Esophagus muscularis mucosa (tissue), 4 donors: ENCODE measurements at places on chromosomes 16 and 17. TPM values are rescaled to one million over a fixed set of nuclear protein-coding genes. Genes with fewer than 3 reads are reported as not detected.

DNA sequence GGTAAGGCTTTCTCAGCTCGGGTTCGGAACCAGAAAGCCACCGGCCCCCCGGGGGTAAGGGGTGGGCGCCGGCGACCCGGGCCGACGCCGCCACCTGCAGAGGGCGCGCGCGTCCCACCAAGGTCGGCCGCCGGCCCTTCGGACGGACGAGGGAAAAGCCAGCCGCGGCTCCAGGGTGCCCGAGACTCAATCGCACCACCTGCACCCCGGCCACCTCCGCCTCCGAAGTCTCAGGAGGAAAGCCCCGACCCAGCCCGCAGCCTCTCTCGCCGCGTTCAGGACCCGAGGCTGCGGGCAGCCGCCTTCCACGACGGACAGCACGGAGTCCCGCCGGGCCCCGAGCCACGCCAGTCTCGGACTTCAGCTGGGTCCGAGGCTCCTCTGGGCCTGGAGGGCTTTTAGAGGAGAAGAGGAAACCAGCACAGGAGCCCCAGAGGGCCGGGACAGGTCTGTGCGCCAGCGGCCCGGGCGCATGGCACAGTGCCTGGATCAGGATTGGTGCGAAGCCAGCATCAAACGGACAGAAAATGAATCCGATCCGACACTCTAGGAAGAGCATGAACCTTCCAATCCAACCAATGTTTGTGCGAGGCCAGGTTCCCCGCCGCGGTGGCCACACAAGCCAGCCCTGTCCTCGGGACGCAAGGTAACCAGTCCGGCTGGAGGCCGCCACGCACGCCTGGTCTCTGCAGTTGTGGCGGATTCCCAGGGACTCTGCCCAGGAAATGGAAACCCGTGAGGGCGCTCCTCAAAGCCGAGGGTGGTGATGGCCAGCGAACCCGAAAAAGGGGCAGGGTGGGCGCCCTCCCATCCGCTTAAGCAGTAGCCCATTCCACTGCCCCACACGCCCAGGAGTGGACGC, 6.7 kb downstream of the CBX8 start:
- H3K4me1 ChIP-seq: peaks cover 60% of the 10 kb centered on the region
- DNase-seq: no peak
- H3K36me3 ChIP-seq: no peaks in the 10 kb centered on the region
- H3K4me3 ChIP-seq: peak overlapping the region; percentile 30

DNA sequence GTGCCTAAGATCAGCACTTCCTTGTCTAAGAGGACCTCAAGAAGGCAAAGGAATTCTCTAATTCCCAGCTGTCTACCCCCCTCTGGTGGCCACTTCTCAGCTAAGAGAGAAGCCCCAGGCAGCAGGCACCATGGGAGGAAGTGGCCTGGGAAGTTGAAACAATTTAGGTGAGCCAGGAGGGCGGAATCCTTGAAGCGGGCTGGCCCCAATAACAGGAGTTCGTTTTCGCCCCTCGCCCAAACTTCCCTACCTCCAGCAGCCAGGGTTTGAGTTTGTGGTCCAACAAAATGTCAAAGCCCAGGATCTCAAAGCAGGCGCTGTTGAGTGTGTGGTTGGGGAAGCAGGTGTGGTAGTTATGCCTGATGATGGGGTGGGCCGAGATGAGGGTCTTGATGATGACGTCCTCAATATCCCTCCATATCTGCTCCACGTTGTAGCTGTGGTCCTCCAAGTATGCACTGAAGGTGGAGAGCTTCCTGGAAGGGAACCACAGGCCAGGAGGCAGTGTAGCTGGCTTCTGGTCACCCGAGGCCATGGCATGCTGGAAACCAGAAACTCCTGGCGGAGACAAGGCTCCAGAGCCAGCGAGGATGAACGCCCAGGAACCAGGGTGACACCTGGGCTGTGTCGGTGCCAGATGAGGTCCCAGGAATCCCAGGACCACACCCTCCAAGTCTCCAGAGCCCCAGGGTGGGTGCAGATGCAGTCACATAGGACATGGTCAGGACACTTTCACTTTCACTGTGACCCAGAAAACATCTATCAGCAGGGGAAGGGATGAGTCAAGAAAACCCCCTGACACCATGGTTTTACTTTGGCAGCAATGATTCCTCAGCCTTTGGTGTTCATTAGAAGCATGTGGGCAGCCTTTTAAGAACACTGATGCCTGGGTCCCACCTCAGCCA, 25.6 kb downstream of the TTLL6 start:
- no peaks in the 10 kb centered on the region for H3K36me3 ChIP-seq
- peak; percentile 94 for DNase-seq
- no peaks in the 10 kb centered on the region for H3K4me1 ChIP-seq
- peaks cover 24% of the 10 kb centered on the region for H3K27me3 ChIP-seq

GRCh38 chr16:59684911-59685310, 950.8 kb upstream of the GOT2 start:
- no peaks in the 10 kb centered on the region for H3K36me3 ChIP-seq
- H3K27me3 ChIP-seq: no peaks in the 10 kb centered on the region

GRCh38 chr17:45999900-46000290, 845 bp downstream of the STH start:
- H3K4me3 ChIP-seq: no peak overlapping the region
- H3K36me3 ChIP-seq: no peaks in the 10 kb centered on the region
- peaks cover 19% of the 10 kb centered on the region for H3K4me1 ChIP-seq

Gene PIPOX
- total RNA-seq: 4.6 TPM

DNA sequence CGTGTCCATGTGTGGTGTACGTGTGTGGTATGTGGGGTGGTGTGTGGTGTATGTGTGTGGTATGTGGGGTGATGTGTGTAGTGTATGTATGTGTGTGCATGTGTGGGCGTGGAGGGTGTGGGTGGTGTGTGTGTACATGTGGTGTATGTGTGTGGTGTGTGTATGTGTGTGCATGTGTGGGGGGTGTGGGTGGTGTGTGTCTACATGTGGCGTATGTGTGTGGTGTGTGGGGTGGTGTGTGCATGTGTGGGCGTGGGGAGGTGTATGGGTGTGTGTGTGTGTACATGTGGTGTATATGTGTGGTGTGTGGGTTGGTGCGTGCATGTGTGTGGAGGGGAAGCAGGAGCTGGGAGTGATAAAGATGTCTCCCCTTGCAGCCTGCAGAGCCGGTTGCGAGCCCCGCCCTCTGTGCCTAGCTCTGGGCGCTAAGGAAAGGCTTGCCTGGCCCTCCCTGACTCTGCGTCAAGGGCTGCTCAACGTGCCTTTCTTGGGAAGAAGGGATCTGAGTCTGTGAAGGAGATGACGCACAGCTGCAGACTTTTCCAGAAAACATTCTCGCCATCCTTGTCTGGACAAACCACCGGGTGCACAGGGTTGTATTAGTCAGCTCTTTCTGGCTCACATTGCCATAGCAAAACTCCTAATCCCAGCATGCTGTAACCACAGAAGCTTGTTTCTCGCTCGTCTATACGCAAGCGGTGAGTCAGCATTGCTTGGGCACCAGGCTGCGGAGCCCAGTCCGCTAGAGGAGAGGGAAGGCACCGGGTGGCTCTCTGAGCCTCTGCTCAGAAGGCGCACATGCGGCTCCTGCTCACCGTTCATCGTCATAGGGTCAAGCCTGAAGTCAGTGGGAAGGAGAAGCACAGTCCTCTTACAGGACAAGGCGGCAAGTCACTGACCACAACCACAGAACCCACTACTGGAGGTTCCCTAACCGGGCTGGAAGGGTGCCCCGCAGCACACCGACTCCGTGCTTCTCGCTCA, 2.0 kb upstream of the CD300H start:
- H3K4me1 ChIP-seq: no peaks in the 10 kb centered on the region
- H3K27me3 ChIP-seq: no peaks in the 10 kb centered on the region
- no peak for DNase-seq
- H3K4me3 ChIP-seq: no peak overlapping the region
- H3K27ac ChIP-seq: no peak overlapping the region
- H3K36me3 ChIP-seq: no peaks in the 10 kb centered on the region

DNA sequence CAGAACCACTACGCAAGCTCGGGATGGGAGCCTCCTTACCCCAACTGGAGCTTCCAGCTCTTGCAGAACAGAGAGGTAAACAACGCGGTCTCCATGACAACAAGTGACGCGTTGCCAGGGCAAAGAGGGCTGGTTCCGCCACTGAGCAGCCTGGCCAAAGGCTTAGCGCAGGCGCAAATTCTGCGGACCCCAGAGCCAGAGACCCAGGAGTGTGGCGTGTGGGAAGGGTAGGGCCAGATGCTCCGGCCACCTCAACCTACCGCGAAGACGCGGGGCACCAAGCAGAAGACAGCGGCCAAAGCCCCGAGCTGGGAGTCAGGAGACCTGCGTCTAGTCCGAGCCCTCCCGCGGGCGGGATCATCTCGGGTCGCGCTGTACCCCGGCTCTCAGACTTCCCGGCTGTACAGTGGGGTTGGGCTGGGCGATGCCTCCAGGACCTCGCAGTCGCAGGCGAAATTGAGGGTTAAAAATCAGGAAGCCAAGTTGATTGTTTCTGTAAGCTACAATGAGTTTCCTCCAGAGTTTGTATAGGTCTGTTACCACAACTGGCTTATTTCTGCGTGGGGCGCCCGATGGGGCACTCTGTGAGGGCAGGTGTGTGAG, at the start of gene TEKT1:
Gene TEKT1 (minus strand): TSS at position 69 of the 603 bp plus-strand sequence. CDS start 1,353 bp downstream, outside the sequence.
- H3K27me3 ChIP-seq: no peaks in the 10 kb centered on the region
- H3K4me3 ChIP-seq: peak within 1 kb of the TSS; percentile 51
- peak; percentile 93 for DNase-seq
- H3K36me3 ChIP-seq: no peaks in the 10 kb centered on the region
- H3K27ac ChIP-seq: no peak within 1 kb of the TSS

Gene CA4
- total RNA-seq: 8.3 TPM

GRCh38 chr17:200586-200985, 19.1 kb upstream of the DOC2B start:
- no peaks in the 10 kb centered on the region for H3K27me3 ChIP-seq
- H3K36me3 ChIP-seq: no peaks in the 10 kb centered on the region
- H3K4me1 ChIP-seq: peaks cover 24% of the 10 kb centered on the region
- H3K27ac ChIP-seq: peak overlapping the region; percentile 48
- H3K4me3 ChIP-seq: no peak overlapping the region

DNA sequence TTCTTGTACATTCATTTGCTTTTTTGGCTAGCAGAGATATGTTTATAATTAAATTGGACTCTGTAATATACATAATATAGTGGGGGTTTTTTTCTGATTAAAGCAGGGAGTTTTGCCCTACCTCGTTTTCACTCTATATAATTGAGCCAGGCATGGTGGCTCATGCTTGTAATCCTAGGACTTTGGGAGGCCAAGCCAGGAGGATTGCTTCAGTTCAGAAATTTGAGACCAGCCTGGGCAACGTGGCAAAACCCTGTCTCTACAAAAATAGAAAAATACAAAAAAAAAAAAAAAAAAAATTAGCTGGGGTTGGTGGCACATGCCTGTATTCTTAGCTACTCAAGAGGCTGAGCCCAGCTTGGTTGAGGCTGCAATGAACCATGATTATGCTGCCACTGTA, 42.2 kb downstream of the PAFAH1B1 start:
- H3K36me3 ChIP-seq: peaks cover 11% of the 10 kb centered on the region
- H3K4me1 ChIP-seq: peaks cover 56% of the 10 kb centered on the region
- no peak for DNase-seq
- H3K27me3 ChIP-seq: no peaks in the 10 kb centered on the region
- H3K4me3 ChIP-seq: no peak overlapping the region

GRCh38 chr17:58913971-58914769, 158.5 kb downstream of the PPM1E start:
- H3K4me3 ChIP-seq: no peak overlapping the region
- no peak for DNase-seq
- H3K27ac ChIP-seq: no peak overlapping the region
- no peaks in the 10 kb centered on the region for H3K4me1 ChIP-seq
- H3K27me3 ChIP-seq: no peaks in the 10 kb centered on the region
- H3K36me3 ChIP-seq: no peaks in the 10 kb centered on the region

DNA sequence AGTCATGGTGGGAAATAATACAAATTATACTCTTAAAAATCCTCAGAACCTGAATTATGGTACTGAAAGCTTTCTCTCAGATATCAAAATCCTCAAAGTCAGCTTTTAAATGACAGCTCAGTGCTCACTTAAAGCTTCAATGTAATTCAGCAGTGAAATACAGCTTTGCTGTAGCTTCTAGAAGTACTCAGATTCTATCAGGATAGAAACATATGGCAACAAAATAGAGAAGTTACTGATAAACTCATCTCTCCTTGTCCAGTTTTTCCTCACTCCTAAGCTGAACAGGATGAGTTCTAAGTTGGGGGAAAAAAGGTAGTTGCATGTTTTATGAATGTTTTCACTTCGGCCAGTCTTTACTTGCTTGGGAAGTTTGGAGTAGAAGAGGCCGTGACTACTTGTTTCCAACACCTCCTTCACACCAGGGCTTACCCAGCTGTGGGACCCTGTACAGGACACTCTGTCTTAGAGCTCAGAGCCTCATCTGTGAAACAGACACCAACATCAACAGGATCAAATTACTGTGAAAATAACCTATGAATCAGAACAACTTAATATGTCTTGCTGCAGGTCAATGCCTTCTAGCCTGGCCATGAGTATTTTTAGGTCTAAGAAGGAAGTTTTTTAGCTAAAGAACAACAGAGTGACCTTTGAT, 30.2 kb downstream of the OGFOD1 start:
- no peaks in the 10 kb centered on the region for H3K4me1 ChIP-seq
- H3K36me3 ChIP-seq: peaks cover 89% of the 10 kb centered on the region
- DNase-seq: no peak
- H3K4me3 ChIP-seq: no peak overlapping the region

GRCh38 chr17:8668176-8668740, 37.7 kb upstream of the MYH10 start:
- H3K4me1 ChIP-seq: no peaks in the 10 kb centered on the region
- peaks cover 4% of the 10 kb centered on the region for H3K27me3 ChIP-seq
- no peak overlapping the region for H3K4me3 ChIP-seq
- no peak overlapping the region for H3K27ac ChIP-seq
- no peaks in the 10 kb centered on the region for H3K36me3 ChIP-seq
- DNase-seq: no peak

DNA sequence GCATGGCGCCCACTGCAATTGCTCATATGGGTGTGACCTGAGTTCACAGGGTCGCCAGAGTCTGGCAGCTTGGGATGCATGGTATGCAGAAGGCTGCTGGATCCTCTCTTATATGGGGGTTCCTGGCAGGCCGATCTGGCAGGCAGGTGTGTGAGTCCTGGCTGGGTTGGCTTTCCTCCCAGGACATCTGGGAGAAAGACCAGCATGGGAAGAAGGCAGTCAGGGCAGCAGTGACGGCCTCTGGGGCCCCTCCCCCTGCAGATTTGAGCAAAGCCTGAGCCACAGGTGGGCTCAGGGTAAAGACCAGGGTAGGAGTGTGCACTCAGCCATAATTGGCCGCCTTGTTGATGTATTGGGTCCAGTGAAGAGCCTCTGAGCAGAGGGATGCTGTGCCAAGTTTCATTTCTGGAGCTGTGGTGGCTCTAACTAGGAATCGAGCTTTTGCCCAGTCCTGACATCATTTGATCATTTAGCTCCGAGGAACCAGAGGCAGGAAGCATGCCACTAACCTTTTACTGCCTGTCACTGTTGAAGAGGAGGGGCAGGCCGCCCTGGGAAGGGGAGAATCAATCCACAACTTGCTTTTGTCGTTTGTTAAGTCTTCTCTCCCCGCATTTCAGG, 174.3 kb downstream of the CCDC182 start:
- H3K4me1 ChIP-seq: peaks cover 29% of the 10 kb centered on the region
- H3K36me3 ChIP-seq: no peaks in the 10 kb centered on the region
- no peak overlapping the region for H3K4me3 ChIP-seq
- no peaks in the 10 kb centered on the region for H3K27me3 ChIP-seq
- no peak for DNase-seq

Gene DNAH9
- under 0.01 TPM for total RNA-seq

Gene SRCIN1
- 2.7 TPM for total RNA-seq

Gene ACSM3
- total RNA-seq: 4.6 TPM
